Activated CD4-positive, alpha-beta T cell treated with anti-CD3 and anti-CD28 coated beads for 24 hours (primary cell): ENCODE measurements at places on chromosomes 3 and 15.
A peak's percentile ranks its signal among the peaks of the same experiment; 100 is the strongest.

GRCh38 chr15:101537483-101538080 is 48.1 kb upstream of the PCSK6 start:
- DNase-seq: no peak

GRCh38 chr3:93961026-93961425 is 12.7 kb downstream of the PROS1 start:
- no peak for DNase-seq

DNA sequence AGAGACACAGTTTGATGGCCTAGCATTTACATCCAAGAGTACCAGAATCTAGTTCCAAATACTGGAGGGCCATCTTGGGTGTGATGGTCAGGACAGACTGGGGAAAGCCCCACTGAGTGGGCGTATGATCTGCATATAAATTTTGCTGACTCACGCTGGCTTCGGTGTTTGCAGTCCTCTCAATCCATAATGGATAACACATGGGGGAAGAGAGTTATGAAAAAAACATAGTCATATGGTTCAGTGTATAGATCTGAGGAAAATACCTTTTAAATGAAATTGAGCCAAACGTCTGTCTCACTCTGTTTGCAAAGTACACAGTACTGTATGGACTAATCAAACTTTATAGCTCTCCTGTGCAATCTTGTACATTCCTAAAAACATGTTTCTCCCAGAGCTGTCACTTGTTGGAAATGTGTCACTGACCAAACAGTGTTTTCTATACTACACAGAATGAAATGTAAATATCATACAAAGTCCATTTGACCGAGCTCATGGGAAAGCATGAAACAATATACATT is 125.3 kb upstream of the THBS1 start:
- DNase-seq: no peak

- no peak for DNase-seq
Measured at GRCh38 chr15:84949043-84949442, 32.6 kb upstream of the PDE8A start.

GRCh38 chr15:90930861-90931574 is 1.3 kb downstream of the HDDC3 start:
- DNase-seq: no peak

DNA sequence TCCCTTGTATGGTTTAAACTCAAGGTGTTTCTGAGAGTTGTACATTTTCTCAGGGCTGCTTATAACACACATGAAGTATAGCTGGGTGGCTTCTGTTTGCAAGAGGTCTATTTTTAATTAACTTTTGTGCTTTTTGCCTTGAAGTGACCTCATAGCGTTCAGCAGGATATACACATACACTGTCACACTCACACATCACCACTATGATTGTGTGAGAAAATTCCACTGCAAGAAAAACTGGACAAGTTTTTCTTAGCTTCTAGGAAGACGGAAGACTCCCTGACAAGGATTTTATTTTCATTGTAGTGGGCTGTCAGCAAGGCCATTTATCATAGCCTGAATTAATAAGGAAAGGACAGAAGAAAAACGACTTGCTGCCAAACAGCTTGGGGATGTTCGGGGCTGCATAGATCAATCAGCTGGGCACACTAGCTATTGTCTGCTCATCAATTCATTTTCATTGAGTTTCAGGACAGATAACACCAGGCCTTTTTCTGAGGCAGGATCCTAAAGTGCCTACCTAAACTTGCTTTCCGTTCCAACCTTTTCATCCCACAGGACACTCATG is 192.8 kb upstream of the CRBN start:
- no peak for DNase-seq

DNA sequence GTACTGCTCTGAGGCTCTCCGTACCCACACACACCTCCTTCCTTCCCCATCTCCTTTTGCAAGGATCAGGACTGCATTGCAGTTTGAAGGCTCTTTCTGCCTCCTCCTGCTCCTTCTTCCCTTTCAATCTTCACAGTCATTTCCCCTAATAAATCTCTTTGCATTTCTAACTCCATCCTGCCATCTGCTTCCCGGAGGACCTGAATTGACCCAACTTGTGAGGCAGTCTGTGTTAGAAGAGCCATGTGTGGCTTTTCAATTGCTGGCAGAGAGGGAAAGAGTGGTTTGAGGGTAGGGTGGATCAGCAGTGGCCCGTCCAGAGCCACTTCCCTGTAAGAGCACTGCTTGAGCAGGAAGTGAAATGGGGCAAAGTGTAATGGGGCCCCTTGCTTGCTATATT is 35.8 kb downstream of the ANAPC13 start:
- DNase-seq: no peak

GRCh38 chr3:141384575-141384974 is 16.3 kb downstream of the ZBTB38 start:
- no peak for DNase-seq

GRCh38 chr15:90099868-90100831 is 2.1 kb downstream of the IDH2 start:
- no peak for DNase-seq

DNA sequence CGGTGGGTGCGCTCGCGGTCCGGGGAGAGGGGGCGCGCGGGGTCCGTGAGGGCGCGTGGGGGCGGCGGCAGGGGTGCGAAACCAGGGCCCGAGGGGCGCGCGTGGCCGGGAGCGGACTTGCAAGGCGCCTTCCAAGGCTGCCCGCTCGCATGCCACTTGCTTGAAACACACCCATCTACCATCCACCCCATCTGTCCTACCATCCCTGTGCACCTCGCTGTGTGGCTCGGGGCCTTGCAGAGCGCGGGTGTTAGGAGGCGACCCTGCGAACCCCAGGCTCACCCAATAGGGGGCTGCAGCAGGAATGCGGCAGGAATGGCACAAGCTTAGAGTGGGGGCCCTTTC is 240 bp downstream of the CFAP100 start:
- DNase-seq: no peak

GRCh38 chr15:56367156-56367555 is 1.9 kb downstream of the TEX9 start:
- DNase-seq: no peak

DNA sequence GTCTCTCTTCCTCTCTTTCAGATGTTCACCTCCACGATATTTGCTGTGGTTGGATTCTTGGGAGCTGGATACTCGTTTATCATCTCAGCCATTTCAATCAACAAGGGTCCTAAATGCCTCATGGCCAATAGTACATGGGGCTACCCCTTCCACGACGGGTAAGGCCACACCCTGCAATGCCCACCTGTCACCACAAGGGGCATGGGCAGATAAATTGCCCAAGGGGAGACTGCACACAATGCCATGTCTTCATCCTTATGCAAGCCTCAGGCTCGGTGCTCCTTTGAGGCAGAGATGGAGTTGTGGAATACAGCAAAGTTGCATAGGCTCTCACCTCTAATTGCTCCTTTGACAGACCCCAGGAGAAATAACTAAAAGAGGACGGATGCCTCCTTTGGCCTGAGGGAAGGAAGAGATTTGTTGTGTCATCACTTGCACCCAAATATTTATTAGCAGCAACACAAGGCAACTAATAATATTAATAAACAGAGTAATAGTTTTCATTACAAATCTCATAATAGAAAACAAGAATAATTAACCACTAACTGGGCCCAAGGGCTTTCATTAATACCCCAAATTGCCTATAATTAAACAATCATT is 13.2 kb downstream of the TM4SF4 start:
- DNase-seq: peak; percentile 22

DNA sequence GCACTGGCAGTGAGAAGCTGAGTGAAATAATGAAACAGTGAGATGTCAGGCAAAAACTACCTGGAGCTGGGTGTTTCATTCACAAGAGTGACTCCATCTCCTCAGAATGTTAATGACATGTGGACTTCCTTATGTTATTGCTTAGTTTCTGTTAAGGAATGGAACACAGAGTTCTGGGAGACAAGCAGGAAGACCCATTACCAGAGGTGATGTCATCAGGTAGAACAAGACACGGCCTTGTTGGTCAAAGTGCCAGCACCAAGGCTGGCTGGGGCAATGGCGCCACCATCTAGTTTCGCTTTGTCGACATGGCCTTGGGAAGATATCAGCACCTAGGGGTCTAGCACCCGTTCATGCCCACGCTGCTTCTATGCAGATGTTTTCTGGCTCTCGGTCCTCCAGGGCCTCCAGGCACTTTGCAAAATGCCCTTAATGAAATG is 252.2 kb downstream of the FAM43A start:
- DNase-seq: no peak

DNA sequence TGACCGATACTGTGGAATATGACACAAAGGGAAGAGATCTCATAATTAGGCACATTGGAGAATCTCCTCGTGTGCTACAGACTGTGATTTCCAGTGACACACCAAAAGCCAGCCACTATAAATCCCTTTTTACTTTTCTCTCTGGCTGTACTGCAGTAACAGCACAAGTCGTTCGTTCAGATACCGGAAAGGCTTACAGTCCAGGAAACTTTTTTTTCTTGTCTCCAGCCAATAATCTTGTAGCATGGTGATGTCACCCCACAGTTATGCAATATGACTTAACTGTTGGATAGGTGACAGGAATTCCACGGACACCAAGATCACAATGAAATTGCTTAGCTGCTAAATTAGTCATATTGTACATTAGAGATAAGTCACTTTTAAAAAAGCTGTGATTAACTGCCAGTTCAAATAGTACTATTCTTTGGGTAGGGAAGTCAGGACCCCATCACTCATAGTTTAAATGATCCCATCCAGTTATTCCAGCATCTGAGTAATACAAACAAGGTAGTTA is 36.3 kb upstream of the TSC22D2 start:
- DNase-seq: no peak

DNA sequence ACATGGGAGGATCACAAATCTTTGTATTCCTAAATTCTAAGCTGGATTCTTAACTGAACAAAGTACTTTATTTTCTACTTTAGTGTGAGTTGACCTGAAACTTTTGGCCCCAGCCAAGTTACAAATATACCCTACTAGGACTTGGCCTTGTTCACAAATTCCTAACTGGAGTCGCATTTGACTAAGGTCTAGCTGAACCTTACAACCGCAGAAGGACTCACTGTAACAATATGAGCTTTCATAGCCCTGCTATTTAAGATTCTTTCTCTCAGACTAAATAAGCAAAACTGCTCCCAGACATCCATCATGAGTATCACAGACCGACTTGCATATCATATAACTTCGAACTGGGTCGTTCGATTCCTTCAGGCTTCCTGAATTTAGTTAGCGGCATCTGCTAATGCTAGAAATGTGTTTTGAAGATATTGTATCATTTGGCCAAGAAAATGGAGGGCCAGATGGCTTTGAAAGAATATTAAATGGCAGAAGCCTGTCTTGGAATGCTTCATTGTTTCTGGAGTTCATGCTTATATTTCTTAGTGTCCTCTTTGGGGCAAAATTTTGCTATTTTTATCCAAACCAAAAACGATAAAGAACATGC is 28.4 kb upstream of the ADAMTS9 start:
- DNase-seq: no peak

GRCh38 chr3:10600296-10600714 is 94.9 kb upstream of the ATP2B2 start:
- DNase-seq: no peak

DNA sequence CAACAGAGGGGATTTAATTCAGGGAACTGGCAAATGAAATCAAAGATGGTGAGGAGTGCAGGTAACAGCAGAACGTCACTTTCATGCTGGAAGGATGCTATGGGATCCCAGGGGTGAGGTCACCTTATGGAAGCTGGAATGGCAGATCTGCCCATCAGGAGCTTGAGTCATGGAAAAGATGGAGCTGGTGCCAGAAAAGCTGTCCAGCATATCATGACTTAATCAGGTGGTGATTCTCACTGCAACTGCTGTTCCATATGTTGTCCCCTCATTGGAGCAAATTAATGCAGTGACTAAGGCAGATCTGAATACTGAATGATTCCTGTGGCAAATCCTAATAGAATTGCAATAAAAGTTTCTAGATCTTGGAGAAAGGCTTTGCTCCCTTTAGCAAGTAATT is 38.4 kb downstream of the HHLA2 start:
- no peak for DNase-seq

DNA sequence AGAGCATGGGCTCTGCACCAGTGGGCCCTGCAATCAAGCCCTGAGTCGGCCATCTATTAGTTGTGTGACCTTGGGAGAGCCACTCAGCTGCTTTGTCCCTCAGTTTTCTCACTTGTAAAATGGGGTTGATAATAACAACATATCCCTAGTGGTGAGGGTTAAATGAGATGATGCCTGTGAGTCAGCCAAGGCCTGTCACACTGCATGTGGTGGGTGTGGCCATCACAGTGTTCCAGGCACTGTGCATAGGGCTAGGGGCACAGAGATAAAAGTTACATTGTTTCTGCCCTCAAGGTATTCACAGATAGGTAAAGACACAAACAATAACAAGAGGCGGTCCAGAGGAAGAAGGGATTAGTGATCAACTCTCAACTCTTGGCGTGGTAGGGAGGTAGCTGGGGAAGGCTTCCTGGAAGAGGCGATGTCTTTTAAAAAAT is 19.5 kb downstream of the SMAD6 start:
- DNase-seq: no peak

- no peak for DNase-seq
Measured at GRCh38 chr15:98057453-98057852, 97.0 kb downstream of the ARRDC4 start.

GRCh38 chr15:101452572-101452971 is 36.9 kb downstream of the PCSK6 start:
- no peak for DNase-seq

GRCh38 chr3:195844671-195845218 is 33.0 kb upstream of the MUC4 start:
- no peak for DNase-seq

GRCh38 chr3:196514913-196515621 is at the start of gene SMCO1:
Gene SMCO1, minus strand, starts transcription at chr3:196515346. Its CDS starts 137 bp downstream, at chr3:196515209.
- DNase-seq: no peak

GRCh38 chr3:178223876-178224275 is 312.4 kb upstream of the KCNMB2 start:
- DNase-seq: no peak

DNA sequence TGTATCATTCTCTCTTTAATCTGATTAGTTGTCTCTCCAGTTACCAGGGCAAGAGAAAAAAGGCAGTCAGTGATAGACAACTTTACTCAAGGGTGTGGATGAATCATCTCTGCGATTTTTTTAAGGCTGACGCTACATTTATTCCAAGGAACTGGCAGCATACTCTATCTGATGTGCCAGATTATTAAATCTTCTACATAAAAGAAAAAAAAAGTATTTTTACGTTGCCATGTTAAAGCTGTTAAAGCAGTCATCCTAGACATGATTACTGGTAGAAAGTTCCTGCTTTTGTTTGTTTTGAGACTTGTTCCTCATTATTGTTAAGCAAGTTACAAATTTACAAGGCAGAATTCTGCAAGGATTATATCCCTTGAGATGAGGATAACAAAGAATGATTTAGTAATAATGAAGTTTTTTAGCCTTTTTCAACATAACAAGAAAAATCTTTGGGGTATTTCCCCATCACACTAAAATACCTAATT is 121.7 kb downstream of the CBLB start:
- no peak for DNase-seq

GRCh38 chr3:28971156-28971555 is 309.7 kb upstream of the RBMS3 start:
- DNase-seq: no peak

GRCh38 chr3:26712211-26713026 is 89.8 kb downstream of the LRRC3B start:
- no peak for DNase-seq
